Activated CD4-positive, alpha-beta T cell treated with anti-CD3 and anti-CD28 coated beads, Interleukin-2, amount 50 U/mL, for 24 hours (primary cell): ENCODE measurements at places on chromosomes 16 and 17.

GRCh38 chr16:17556276-17557052 lies 85.7 kb upstream of the XYLT1 start:
- DNase-seq = no peak

- no peak for DNase-seq
These were observed 33.3 kb downstream of the CDRT15 start for GRCh38 chr17:14203388-14203787.

- DNase-seq = no peak
These were observed 2.7 kb downstream of the NOXO1 start for GRCh38 chr16:1978476-1979120.

GRCh38 chr17:63819585-63820537 lies 7.4 kb upstream of the PSMC5 start:
- DNase-seq = no peak

DNA sequence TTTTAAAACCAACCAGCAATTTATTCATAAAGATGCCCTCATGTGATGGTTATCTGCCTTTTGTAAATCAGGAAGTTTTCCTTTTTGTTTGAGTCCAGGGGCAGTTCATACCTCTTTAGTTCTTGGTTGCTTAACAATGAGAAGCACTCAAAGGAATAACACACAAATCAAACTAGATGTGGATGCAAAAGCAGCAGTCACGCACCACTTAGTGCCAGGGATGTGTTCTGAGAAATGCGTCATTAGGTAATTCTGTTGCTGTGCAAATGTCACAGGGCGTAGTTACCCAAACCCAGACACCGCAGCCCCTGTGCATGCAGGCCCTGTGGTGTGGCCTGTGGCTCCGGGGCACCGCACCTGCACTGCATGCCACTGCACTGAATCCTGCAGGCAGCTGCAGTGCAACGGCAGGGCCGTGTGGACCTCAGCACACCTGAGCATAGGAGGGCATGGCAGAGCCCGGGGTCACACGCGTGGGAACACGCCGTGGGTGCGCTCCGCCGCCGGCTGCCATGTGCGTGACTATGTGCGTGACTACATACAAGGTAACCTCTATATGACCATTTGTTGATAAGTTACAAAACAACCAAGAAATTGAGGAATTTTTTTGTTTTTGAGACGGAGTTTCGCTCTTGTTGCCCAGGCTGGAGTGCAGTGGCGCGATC lies 39.6 kb downstream of the PKD1 start:
- DNase-seq = no peak

DNA sequence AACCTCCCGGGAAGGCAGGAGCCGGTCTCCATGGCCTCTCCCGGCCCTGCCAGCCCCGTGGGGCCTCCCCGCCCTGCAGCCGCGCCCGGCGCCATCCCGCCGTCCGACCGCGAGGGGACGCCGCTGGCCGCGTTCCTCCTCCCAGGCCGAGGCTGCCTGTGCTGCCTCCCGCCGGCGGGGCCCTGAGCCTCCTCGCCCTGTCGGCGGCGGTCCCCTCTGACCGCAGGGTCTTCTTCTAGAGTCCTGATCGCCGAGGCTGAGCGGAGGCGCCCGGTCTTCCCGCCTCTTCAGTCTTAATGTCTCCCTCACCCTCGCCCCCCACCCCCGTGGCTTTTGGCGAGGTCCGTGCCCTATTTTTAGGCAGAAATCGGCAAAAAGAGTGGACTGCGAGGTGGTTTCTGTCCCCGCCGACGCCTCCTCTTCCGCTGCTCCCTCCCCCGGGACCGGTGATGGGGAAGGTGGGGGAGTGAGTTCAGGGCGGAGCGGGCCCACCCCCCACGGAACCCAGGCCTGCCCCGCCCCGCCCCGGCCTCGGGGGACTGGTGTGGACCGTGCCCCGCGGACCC lies 794 bp upstream of the CPNE7 start:
- peak; percentile 40 for DNase-seq

DNA sequence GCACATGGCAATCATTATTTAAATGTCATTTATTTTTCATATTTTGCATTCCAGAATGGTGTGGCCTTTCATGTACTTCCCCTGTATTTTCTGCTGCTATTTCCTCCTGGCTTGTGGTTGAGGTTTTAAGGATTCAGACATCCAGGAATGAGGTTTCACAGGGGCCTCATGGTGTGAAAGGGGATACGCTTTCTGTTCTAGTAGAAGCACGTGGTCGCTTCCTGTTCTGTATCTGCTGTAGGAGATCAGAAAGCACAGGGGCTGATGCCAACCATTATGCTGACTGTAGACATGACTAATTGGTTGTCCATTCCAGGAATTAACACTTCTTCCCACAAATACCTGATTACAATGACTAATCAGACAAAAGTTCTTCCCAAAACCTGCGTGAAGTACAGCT lies 405.9 kb downstream of the SHISA9 start:
- no peak for DNase-seq

DNA sequence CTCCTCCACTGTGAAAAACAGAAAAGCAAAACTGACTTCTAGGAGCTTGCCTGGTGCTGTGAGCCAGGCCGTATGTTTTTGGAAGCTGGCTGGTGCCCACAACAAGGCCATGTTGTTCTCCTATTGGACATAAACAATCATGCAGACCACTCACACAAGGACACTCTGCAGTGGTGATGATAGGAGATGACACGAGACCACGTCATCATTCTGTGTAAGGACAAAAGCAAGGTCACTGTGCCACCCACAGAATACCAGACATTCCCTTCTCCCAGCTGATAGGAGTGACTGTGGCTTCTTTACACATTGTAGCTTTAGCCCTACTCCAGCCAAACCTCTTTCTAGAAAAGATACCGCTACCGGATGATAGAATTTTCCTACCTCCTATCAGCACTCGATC lies 47.7 kb upstream of the LCMT1 start:
- DNase-seq = no peak

- no peak for DNase-seq
These were observed 1.2 kb downstream of the SEPHS2 start for GRCh38 chr16:30444231-30445148.

DNA sequence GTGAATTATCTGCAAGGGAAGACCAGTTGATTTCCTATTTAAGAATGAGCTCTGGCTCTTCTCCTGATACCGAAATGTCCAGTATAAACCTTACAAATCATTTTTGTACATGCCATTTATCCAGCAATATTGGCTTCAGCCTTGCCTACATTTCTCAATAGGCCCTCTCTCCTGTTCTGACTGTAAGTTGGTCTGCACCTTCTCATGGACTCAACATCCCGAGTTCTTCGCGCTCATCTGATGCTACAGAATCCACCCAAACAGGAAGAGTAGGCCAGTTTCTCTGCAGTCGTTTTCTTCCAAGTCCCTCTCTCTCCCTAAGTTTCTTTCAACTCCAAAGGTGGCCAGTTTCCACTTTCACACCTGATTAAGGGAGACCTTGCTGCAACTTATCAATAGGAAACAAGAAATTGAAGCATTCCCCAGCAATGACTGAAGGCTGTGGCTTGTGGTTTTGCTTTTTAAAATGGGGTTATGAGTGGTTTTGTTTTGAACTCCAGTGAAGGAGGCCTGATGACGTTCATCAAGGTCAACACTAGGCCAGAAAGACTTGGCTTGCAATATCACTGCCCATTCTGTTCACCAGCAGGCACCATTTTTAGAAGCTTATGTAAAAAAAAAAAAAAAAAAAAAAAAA lies 383.0 kb downstream of the MAF start:
- DNase-seq = no peak

DNA sequence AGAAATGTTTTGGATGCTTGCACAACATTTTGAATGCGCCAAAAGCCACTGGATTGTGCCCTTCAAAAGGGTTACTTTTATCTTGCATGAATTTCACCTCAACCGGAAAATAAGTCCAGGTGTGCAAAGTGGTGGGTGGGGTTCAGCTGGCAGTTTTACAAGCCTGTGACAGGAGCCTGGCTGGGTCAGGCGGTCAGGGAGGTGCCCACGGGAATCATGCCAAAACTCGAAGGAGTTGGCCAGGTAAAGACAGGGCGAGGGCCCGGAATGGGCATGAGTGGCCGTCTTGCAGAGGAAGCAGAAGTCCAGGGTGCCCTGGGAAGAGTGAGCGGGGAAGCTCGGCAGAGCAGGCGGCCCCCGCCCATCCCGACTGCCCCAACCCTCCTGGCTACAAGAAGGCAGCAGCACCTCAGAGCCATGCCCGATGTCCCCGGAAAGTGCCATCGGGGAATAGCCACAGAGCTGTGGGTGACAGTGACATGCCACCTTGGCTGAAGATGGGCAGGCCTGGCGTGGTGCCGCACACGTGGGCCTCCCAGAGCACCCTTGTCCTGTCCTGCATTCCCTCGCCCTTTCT lies 19.1 kb upstream of the CACNG1 start:
- no peak for DNase-seq

DNA sequence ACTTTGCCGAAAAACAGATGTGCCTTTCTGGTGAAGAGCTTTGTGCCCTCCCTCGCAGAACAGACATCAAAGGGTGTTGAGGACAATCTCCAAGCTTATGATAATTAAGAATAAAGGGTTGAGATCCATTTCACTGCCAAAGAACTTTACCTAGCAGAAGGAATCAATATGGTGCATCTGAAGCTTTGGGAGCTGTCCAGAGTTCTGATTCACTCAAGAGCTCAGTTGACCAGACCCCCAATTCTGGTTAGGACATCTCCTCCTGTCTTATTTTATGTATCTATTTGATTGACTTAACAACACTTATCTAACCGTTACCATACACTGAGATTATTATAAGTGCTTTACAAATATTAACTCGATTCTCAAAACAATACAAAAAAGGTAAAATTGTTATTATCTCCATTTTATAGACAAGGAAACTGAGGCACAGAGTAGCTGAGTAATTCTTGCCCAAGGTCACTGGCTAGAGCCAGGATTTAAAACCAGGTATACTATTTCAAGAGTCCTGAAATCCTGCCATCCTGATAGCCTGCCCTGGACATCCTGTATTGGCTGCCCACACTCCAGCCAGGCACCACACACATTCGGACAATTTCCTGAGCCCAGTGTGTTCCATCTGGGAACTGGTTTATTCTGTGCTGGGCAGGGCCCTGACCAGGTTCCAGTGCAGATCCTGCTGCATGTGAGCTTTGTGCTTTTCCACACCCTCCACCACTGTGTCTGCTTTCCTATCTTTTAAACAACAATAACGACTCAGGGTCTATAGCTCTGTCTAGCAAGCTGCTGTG lies 29.8 kb downstream of the PITPNM3 start:
- no peak for DNase-seq

GRCh38 chr17:44066204-44066930 lies at the start of gene LSM12:
LSM12 (minus strand) TSS chr17:44066671; CDS start chr17:44066587, 84 bp downstream.
- DNase-seq = peak; percentile 84

DNA sequence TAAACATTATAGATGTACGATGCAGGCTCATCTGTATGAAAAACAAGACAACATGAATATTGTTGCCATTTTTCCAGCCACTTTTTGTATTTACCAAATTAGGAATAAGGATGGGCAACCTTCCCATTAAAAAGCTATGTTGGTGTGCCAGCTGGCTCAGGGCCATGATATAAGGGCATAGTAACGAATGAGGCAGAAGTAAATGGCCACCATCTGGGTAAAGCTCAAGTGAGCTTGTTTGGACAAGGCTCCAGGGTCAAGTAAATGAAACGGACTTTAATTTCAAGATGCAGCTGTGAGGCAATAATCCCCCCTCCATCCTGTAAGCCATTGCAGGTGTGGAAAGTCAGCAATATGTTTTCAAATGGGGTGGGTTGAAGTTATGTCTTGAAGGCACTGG lies 930.9 kb upstream of the CDH8 start:
- no peak for DNase-seq

DNA sequence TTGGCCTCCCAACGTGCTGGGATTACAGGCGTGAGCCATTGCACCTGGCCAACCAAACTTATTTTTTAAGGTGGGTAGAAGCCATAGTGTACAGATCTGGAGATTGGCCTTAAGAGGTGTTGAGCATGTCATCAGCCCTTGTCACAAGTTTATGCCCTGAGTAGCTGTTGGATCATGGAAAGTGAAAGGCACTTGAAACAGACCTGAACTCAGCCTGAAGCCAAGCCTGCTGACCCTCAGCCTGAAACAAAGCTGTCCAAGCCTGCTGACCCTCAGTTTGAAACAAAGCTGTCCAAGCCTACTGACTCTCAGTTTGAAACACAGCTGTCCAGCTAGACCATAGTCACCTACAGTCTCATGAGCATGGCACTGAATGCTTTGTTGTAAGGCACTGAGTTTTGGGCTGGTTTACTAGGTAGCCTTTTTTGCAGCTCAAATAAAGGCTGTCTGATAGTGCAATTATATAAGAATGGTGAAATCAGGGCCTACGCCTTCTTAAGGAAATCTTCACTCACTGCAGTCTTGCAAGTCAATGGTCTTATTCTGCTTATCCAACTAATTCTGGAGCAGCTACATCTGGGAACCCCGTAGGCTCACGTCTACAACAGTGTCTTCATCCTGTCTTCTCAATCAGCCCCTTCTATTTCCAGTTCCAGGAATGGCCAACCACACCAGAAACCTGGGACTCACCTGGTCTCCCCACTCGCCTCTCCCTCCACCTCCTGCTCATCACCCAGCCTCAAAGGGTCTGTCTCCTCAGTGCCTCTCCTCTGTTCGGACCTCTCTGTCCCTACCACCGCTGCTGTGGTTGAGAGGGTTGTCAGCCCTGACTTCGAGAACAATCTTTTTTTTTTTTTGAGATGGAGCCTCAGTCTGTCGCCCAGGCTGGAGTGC lies 2.9 kb upstream of the NPIPB15 start:
- no peak for DNase-seq

DNA sequence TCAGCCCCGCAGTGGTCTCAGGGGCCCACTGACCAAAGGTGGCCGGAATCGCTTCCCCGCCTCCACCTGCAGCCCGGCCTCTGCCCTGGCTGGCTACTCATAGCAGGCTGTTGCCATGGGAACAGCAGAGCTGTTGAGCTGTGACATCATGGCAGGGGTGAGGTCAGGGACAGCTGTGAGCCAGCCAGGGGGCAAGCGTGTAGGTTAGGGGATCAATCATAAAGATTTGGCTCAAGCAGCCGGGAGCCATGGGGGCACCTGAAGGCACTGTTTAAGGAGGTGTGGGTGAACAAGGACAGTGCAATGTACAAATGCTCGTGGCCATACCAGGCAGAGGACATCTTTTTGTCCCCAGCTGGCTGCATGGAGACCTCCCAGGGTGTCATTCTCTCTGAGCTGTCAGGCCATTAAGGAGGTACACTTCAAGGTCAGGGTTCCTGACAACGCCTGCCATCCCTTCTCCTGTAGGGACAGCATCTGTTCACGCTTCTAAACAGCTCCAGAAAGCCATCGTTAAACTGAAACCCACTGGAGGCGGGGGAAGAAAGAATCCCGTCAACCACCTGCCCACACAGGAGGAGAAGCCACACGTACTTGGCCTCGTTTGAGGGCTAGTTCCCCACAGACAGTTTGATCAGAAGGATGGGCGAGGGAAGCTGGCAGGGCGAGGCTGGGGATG lies at the start of gene CEP295NL:
TSS of gene CEP295NL (minus strand) at position 101 of the 679 bp plus-strand sequence. CDS start 1,373 bp downstream, outside the sequence.
- no peak for DNase-seq
